ENCODE measurements at places on chromosomes 4 and X.
A peak's percentile ranks its signal among the peaks of the same experiment; 100 is the strongest.

- DNase-seq: no peak
These were observed 4.7 kb upstream of the IL1RAPL1 start for GRCh38 chrX:28582511-28582910.

DNA sequence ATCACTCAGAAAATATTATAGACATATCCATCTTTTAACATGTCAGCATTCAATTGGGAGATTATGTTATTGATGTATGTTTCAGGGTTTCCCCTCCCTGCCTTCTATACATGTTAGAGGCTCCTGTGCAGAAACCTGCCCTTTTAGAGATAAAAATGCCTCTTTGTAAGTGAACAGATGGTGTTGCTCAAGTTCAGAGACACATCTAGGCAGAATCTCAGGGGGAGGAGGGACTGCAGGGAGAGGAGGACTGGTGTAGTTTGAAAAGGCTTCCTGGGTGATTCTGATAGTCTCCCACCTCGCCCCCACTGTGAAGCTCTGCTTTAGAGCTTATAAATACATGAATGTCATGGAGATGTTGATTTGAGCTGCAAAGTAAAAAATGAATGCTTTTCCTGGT lies 12.0 kb upstream of the UNC5C start:
- DNase-seq: no peak

DNA sequence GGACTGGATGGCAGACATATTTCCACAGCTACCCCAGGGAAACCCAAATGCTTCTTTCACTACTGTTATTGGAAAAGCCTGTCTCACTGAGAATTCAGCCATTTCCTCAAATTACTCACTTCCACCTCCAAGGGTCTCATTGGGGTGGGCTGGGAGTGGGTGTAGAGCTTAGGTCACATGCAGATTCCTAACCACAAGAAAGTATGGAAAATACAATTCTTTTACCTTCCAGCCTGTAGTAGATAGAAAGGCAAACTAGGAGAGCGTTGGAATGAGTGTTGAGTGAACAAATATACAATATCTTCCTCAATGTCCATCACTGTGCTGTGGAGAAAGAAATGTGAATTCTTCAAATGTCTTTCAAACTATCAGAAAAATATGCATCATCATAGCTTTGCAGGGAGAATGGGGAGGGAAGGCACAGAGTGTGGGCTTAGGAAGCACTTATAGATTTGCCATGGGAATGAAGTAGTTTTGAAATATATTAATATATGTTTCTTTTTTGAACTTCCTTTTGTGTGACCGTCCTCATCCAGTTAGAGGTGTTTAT lies 245.3 kb upstream of the JADE1 start:
- no peak for DNase-seq

- DNase-seq: no peak
These were observed 281.6 kb downstream of the KLHL13 start for GRCh38 chrX:117835034-117835433.

DNA sequence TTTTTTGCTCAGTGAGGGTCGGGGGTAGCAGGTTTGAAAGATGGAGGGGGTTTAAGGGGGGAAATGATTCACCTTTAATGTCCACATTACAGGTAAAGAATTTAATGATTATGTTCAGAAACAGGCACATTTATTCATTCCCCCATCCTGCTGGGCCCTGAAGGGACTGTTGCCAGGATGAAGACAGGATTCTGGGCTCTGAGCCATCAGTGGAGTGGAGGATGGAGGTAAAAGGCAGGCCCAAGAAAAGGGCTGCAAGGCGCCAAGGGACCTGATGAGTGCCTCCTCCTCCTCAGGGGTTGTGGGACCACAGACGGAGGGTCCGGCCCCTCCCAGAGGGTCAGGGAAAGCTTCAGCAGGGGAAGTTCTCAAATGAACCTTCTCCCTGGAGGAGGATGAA lies 40.4 kb upstream of the PROM1 start:
- no peak for DNase-seq

DNA sequence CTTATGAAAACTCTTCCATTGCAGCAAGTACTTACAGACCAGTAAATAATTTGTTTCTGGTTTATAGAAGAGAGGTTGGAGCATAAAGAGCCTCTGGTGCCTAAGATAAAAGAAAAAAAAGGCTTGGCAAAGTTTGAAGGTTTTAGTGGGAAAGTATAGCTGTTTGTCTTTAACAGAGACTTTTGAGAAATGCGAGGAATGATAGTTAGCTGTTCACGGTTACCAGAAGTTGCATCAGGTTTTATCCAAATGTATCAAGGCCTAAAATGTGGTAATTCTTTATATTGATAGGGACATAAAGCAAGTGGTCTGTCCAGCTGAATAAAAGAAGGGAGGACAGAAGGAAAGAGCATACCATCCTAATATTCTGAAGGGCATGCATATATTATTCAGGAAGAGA lies 29.3 kb downstream of the RAP1GDS1 start:
- DNase-seq: no peak

DNA sequence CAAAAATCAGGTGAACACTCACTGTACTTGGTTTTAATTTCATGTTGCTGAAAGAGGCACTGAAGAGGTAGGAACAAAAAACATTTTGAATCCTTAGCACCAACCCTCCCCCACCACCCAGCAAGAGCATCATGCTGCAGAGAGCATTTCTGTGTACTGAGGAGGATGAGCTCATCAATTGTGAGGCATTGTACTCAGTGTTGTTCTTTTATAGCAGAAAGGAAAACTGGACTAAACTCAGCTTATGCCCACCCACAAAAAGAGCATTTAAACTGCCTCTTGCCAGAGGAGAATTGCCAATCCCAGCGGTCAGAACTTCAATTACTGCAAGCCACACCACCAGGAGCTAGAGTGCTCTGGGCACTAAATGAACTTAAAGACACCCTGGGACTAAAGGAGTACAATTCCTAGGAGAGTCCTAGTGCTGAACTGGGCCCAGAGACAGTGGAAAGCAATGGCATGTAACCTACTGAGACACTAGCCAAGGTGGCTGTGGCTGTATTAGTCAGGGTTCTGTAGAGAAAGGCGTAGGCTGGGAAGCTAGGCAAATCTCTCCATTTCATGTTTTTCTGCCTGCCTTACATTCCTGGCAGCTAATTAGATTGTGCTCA lies 280.7 kb upstream of the KLHL4 start:
- DNase-seq: no peak

GRCh38 chr4:122104184-122104583 lies 47.9 kb upstream of the BLTP1 start:
- no peak for DNase-seq

DNA sequence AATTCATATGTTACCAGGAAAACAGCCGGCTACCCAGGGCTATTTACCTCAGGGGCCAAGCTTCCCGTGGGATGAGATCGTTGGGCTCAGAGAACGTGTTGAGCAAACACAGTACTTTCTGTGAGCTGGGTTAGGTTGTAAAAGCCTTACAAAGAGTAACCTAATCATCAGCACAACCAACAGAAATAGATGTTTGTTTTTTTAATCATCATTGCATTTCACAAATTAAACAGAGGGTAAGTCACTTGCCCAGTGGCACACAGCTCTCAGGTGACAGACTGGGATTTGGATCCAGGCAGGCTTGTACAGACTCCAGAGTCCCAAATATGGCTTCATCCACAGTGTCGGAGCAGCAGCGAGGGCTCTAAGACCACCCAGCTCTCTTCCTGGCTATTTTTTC lies 20.1 kb downstream of the SPON2 start:
- DNase-seq: no peak

DNA sequence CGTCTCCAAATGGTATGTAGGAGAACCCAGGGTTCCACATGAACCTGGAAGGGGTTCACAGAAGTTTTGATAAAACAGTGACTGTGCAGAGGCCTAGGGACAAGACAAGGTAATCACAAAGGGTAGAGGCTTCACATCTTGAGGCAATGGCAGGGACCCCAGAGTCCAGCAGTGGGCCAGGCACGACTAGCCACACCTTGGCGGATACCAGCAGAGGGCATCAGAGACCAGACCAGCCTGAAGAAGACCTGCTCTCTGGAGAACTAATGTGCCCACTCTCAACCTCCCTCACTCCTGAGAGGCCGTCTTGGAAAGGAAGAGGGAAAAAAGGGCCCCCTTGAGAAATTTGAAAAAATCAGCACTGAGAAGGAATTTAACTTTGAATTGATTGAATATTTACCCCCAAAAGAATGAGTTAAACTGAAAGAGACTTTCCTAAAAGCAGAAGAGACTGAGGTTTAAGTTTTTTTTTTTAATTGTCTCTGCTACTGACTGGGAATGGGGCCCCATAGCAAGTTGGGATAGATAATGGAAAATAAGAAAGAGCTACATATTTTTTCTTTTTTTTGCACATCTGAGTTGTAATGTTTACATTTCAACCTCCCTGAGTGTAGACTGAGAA lies 243.8 kb upstream of the JADE1 start:
- DNase-seq: no peak

DNA sequence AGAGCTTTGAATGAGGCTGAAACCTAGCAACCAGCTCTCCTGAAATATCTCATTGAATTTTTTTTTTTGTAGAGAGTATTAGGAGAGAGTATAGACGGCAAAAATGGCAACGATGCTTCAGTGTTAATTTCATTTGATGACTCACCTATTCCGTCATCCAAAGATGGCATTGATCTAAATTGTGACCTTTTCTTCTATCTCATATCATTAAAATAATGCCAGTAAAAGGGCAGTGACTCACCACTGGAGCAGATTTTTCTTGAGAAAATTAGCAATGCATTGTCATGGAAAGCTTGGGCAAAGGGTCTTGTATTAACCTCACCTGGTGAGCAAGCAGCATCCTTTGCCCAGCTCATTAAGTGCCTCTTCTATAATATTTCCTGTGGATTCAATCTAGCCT lies 19.6 kb downstream of the VMA21 start:
- DNase-seq: no peak

GRCh38 chr4:54657551-54658251 lies at the start of gene KIT:
TSS of gene KIT (plus strand) at chr4:54657957. CDS start at chr4:54658015, 58 bp downstream.
- no peak for DNase-seq

DNA sequence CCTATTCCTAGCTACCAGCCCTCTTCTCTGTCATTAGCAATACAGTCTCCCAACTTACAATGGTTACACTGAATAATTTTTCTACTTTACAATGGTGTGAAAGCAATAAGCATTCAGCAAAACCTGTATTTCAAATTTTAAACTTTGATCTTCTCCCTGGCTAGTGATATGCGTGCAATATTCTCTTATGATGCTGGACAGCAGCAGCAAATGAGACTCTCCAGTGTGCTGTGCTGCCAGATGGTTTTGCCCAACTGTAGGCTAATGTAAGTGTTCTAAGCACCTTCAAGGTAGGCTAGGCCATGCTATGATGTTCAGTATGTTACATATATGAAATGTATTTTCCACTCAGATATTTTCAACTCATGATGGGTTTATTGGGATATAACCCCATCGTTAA lies 5.9 kb upstream of the GAR1 start:
- no peak for DNase-seq

DNA sequence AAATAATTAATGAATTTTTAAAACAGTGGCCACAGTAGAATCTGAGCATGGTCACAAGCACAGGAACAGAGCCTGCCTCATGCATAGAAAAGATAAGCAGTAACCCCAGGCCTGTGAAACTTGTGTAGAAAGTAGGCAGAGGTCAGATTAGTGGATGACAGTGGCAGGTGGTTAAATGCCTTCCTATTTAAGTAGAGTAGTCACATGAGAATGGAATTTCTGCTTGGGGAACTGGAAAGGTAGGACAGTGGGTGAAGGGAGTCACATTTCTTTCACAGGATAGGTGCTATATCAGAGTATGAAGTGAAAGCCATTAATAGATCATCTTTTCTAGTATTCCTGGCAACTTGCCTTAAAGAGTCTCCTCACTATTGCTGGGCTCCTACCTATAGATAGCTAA lies 34.9 kb upstream of the ASB12 start:
- no peak for DNase-seq

GRCh38 chr4:170124406-170124805 lies 34.6 kb upstream of the AADAT start:
- no peak for DNase-seq

GRCh38 chrX:19799319-19800182 lies 87.8 kb downstream of the SH3KBP1 start:
- peak; percentile 38 for DNase-seq

DNA sequence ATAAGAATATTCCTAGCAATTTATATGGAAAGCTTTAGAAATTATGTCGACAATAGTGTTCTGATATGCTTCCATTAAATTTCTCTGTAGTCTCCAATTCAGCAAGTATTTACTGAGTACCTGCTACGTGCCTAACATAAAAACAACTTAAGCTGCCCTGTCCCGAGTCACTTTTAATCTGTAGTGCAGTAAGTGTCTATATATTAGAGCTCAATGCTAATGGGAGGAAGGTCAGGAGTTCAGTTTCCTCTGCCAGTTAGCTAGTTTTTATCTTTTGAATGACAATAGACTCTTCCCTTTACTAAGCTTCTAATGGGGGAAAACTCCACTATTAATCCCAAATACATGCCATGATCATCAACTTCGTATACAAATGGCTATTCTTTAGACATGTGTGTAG lies 118.7 kb upstream of the NAP1L5 start:
- no peak for DNase-seq

DNA sequence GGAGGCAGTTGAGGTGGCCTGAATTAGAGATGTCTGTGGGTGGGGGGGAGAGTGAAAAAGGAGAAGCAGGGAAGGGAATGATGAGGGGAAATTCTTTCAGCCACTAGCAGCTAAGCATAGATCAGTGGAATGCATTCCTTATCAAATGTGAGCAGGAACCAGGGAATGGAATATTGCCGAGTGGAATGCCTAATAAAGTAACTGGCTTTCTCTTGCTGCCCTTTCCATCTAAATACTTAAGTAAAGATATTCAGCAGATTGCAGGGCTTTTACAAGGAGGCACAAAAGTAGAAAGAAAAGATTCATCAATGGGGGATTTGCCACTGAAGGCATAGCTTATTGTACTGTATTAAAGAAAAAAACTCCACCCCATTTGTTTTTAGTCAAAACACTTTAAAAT lies 263.0 kb upstream of the RPS6KA3 start:
- no peak for DNase-seq

GRCh38 chrX:44106864-44107263 lies 133.7 kb upstream of the NDP start:
- DNase-seq: no peak

GRCh38 chrX:38225093-38225492 lies 4.4 kb upstream of the SRPX start:
- DNase-seq: no peak

- no peak for DNase-seq
These were observed 9.7 kb upstream of the PLAC8 start for GRCh38 chr4:83124111-83124780.

GRCh38 chrX:40084471-40085101 lies 13.2 kb downstream of the BCOR start:
- DNase-seq: no peak

DNA sequence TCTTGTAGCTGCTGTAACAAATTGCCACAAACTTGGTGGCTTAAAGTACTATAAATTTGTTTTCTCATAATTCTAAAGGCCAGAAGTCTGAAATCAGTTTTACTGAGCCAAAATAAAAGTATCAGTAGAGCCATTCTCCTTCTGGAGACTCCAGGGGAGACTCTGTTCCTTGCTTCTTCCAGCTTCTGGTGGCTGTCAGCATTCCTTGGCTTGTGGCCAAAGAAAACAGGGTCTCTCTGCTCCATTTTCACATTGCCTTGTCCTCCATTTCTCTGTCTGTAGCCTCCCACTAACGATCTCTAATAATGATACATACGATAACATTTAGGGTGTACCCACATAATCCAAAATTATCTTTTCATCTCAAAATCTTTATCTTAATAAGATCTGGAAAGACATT lies 200.4 kb downstream of the MAB21L2 start:
- no peak for DNase-seq
